ENCODE measurements at places on chromosomes 1 and 21. TPM values are rescaled to one million over a fixed set of nuclear protein-coding genes. Genes with fewer than 3 reads are reported as not detected.

DNA sequence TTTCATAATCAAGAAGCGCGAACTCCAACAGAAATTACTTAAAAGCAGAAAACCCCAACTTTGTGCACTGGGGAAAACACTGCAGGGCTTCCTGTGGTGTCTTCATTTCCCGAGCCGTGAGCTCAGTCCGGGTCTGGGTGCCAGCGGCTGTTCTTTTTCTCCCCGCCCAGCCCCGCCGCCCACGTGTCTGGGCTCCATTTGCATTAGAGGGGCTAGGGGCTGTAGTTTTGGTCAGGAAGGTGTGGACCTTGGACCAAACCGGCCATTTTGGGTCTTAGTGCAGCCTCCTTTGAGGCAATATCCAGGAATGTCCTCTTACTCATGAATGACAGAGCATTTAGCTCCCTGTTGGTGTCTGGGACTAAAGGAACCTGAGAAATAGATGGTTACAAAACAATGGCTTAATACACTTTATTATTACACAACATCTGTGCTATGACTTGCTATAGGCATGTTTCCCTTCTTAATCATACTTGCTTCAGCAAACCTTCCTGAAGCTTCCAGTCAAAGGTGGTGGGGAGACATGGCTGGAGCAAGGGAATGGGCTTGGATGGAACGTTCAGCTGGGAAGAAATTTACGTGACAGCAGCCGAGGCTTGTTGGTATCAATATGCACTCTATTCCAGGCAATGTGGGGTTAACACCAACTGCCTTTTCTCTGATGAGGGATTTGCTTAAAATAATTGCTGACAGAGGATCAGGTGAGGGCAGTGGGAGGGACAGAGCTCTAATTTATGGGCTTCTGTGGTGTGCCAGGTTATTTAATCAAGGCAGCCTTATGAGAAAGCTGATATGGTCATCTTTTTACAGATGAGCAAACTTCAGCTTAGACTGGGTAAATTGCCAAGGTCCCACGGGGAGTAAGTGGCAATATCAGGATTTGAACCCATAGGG is 1.1 kb downstream of the AGTRAP start:
- peaks cover 11% of the 10 kb centered on the region for H3K4me1 ChIP-seq
- DNase-seq, result peak; percentile 64
- H3K27ac ChIP-seq, result peak overlapping the region; percentile 61
- no peaks in the 10 kb centered on the region for H3K27me3 ChIP-seq
- peak overlapping the region; percentile 69 for H3K4me3 ChIP-seq

DNA sequence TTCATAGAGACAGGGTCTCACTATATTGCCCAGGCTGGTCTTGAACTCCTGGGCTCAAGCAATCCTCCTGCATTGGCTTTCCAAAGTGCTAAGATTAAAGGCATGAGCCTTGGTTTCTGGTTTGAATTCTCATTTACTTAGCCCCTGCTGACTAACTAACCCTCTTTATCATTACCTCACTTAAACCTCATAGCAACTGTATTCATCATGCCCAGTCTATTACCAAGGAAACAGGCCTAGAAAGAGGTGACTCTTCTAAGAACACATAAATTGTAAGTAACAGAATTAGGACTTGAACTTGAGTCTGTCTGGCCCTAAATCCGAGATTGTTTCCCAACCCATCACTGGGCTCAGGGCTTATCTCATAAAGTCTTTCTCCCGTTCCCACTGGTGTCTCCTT is 44.2 kb downstream of the TMEM53 start:
- H3K27me3 ChIP-seq, result no peaks in the 10 kb centered on the region
- DNase-seq, result no peak
- no peak overlapping the region for H3K27ac ChIP-seq
- no peak overlapping the region for H3K4me3 ChIP-seq
- peaks cover 2% of the 10 kb centered on the region for H3K4me1 ChIP-seq
- no peaks in the 10 kb centered on the region for H3K36me3 ChIP-seq

GRCh38 chr1:7964476-7964875 is 3.0 kb downstream of the PARK7 start:
- H3K4me3 ChIP-seq, result no peak overlapping the region
- H3K4me1 ChIP-seq, result peaks cover 3% of the 10 kb centered on the region
- no peak for DNase-seq
- no peaks in the 10 kb centered on the region for H3K27me3 ChIP-seq
- H3K36me3 ChIP-seq, result no peaks in the 10 kb centered on the region
- H3K27ac ChIP-seq, result no peak overlapping the region

LCE1E gene
- total RNA-seq, result not detected

SPRR5 gene
- not detected for total RNA-seq

Measured in ovary (tissue), 10 donors.